Cardiac muscle cell (in vitro differentiated cells and primary cell): ENCODE measurements at places on chromosomes 5 and 9.

GRCh38 chr5:168578006-168578405, 1.2 kb downstream of the PANK3 start:
- DNase-seq, result peak; percentile 28

GRCh38 chr5:18397891-18398290, 763.6 kb downstream of the TAF11L14 start:
- DNase-seq, result no peak

GRCh38 chr9:132586830-132587591, 4.6 kb downstream of the BARHL1 start:
- DNase-seq, result no peak

DNA sequence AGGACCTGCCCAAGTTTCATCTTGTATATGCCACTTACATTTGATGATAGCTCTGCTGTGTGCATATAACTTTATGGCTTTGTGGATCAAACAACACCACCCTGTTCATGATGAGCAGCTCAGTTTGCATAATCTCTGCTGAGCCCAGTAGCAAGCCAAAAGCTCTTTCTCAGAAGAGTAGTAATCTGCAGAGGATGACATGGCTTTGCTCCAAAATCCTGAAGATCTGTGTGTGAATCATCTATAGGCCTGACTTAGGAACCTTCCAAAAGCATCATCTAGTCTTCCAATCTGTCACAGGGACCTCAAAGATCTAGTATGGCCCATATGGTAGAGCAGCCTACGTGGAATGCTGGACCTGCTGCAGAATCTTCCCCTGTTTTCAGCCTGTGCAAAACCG, 394.6 kb downstream of the PSAT1 start:
- DNase-seq, result no peak

DNA sequence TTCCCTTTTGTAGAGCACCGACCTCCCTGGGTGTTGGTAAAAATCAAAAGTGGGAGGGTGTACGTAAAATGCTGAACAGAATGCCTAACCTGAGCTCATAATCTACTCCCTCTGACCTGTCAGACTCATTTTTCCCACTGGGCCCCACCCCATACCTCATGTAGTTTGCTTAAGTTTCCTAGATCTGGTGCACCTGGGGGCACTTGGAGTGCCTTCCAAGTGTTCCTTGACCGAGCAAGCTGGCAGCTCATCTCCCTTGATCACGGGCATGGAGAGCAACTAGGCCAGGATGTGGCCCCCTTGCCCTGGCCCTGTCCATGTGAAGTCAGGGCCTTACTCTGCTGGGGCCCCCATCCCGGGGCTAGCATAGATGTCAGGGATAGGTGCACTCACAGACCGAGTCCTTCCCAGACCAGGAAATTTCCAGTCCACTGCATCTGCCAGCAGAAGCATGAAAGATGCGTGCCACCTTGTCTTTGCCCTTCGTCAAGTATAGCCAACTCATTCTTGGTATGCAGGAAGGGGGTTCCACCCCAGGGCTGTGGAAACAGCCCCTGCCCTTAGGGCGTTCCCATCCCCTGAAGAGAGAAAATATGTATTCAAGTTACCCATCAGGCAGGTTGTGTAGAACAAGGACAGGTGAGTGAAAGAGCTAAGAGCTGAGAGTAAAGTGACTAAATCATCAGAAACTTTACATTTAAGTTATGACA, 41.9 kb downstream of the SLC22A5 start:
- DNase-seq, result no peak

- DNase-seq, result no peak
These were observed 109.6 kb upstream of the PTCH1 start for GRCh38 chr9:95626341-95626740.

GRCh38 chr5:41402845-41403244, 107.6 kb downstream of the PLCXD3 start:
- DNase-seq, result no peak

- no peak for DNase-seq
These were observed 163.8 kb downstream of the GADD45G start for GRCh38 chr9:89768650-89769071.
